ENCODE measurements at places on chromosomes 16 and 17. TPM values are rescaled to one million over a fixed set of nuclear protein-coding genes. Genes with fewer than 3 reads are reported as not detected.

Gene SNF8
- 217 TPM for total RNA-seq

Gene FLYWCH1
- total RNA-seq: 38.3 TPM

Gene TP53TG3B
- not detected for total RNA-seq

Gene EPOP
- 1.5 TPM for total RNA-seq

Gene DPEP3
- total RNA-seq: not detected

Gene TMIGD1
- total RNA-seq: not detected

Gene RHBDF1
- total RNA-seq: 31.4 TPM

Gene CA5A
- total RNA-seq: not detected

Gene C16orf89
- 1.1 TPM for total RNA-seq

Gene MILR1
- total RNA-seq: 6.5 TPM

Gene PLLP
- under 0.01 TPM for total RNA-seq
